ENCODE measurements at places on chromosomes 6 and 20.

- no peak for DNase-seq
Measured at GRCh38 chr6:46899659-46900058, 22.1 kb downstream of the ADGRF5 start.

- no peak for DNase-seq
Measured at GRCh38 chr6:119677384-119677783, 327.8 kb upstream of the MAN1A1 start.

- DNase-seq = no peak
Measured at GRCh38 chr6:140090871-140091270, 716.4 kb upstream of the CITED2 start.

GRCh38 chr6:169933251-169933821 is 181.9 kb downstream of the ERMARD start:
- DNase-seq = no peak

GRCh38 chr6:117590447-117590846 is 11.9 kb downstream of the GOPC start:
- DNase-seq = no peak

DNA sequence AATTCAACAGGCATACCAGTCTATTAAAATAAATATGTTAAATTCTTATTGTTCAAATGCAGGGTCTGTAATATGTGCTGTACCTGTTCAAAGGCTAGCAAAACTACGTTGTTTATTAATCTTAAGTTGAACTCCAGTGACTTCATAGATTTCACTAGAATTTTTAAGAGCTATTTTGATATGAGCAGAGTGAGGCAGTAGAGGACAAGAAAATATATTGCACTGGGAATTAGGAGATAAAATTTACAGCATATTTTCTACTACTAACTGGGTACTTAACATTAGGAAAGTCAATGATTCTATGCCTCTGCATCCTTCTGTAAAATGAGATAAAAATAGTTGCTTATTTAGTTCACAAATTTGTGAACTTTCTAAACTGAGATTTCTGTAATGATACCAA is 162.2 kb upstream of the BMP5 start:
- no peak for DNase-seq

DNA sequence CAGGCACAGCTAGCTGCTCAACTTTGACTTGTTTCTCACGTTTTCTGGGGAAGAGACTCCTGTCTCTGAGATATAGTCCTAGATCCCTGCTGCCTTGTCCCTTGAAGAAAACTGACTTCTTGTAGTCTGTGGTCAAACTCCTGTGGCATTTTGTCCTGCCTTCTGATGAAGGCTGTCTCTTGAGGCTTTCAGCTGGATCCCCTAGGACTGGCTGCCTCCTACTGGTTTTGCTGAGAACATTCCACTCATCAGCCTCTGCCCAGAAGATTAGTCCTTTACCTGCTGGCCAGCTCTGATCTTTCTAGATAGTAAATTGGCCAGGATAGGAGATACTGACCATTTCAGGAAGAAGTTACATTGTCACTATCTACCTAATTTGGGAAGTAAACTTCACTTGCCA is 71.9 kb upstream of the CNR1 start:
- no peak for DNase-seq

- DNase-seq = no peak
Measured at GRCh38 chr6:130675072-130675471, 152.1 kb upstream of the SMLR1 start.

DNA sequence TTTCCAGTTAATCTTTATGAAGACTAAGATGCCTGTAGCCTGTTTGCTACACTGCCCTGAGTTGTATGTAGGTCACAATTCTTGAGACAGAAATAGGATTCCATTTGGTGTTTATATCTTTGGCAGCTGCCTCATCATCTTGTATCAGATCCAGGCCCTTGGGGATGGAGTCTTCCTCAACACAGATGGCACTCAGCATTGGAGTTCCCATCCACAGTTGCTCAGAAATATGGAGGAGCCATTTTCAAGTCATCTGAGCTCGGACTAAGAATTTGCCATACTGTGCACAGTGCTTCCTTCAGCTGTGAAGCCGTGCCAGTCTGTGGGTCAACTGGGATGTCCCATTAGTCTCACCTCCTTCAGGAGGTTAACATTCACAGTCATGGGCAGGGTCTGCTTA is 156.6 kb downstream of the ZDHHC14 start:
- DNase-seq = no peak

- DNase-seq = no peak
Measured at GRCh38 chr6:146551545-146551944, 7.9 kb downstream of the RAB32 start.

DNA sequence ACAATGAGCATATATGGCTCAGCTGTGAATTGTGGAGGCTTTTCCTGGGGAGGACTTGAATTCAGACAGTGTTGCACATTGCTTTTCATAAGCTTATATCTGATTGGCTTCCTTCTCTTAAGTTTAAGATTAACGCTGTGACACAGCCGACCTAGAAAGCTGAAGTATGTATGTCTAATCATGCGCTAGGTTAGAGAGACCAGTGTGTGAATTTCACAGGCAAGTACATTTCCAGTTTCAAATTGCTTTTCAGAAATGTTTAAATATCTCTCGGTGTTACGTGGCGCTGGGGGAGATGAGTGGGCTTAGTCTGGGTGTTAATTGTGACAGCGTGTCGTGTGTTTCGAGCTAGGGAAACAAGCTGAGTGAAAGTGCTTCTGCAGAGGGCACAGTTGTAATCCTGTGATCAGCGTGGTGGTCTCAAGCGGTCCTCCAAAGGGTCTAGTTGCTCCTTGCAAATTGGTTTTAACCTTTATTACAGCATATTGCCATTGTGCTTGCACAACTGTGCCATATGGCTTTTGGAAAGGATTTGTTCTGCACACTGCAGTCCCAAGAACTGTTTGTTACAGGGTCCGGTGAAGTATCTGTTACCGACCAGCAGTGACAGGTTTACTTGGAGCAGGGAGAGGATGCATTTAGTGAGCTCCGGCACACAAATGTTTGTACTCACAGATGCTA is 166.6 kb downstream of the SASH1 start:
- no peak for DNase-seq

GRCh38 chr20:63968928-63969760 is 586 bp downstream of the ZNF512B start:
- no peak for DNase-seq

DNA sequence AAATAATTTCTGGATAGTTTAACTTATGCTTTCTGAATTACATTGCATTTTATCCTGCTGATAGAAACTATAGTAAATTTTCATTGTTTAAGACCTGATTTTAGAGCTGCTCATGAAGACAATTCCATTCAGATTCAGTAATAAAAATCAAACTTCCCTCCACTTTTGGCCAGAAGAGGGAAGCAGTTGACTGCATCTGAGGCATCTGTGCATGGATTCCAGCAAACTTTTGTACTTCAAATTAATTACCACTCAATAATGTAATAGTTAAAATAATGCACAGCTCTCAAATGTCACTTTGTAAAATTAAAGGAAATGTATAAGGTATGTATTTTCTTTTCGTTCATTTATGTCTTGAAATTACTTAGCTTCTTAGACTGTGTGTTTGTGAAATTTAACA is 64.2 kb upstream of the SLC35B3 start:
- DNase-seq = no peak

DNA sequence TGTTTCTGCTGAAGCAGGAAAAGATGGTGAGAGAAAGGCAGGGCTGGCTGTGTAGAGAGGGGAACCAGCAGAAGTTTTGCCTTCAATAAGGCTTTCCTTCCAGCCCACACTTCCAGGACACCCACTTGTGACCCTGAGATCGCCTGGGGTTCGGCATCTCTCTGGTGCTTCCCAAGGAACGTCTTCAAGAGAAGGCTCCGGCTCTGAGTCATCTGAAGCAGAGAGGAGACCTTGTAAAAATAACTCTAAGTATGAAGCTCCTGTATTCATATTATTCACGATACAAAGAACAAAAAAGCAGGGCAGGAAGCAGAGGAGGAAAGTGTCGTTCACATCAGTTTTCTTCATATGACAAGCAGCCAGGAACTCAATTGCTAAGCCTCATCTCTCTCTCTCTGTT is 95.4 kb upstream of the MRPS10 start:
- no peak for DNase-seq

DNA sequence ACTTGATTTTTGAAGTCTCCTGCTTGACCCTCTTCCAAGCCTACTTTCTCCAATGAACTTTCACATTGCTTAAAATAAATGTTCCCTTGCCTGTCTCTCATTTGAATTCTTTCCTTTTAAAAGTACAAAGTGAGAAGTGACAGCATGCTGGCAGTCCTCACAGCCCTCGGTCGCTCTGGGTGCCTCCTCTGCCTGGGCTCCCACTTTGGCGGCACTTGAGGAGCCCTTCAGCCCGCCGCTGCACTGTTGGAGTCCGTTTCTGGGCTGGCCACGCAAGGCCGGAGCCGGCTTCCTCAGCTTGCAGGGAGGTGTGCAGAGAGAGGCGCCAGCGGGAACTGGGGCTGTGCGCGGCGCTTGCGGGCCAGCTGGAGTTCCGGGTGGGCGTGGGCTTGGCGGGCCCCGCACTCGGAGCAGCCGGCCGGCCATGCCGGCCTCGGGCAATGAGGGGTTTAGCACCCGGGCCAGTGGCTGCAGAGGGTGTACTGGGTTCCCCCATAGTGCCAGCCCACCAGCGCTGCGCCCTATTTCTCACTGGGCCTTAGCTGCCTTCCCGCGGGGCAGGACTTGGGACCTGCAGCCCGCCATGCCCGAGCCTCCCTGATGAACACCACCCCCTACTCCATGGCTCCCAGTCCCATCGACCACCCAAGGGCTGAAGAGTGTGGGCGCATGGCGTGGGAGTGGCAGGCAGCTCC is 31.9 kb downstream of the SERPINB6 start:
- no peak for DNase-seq

GRCh38 chr6:168934660-168935627 is 318.7 kb downstream of the THBS2 start:
- no peak for DNase-seq

DNA sequence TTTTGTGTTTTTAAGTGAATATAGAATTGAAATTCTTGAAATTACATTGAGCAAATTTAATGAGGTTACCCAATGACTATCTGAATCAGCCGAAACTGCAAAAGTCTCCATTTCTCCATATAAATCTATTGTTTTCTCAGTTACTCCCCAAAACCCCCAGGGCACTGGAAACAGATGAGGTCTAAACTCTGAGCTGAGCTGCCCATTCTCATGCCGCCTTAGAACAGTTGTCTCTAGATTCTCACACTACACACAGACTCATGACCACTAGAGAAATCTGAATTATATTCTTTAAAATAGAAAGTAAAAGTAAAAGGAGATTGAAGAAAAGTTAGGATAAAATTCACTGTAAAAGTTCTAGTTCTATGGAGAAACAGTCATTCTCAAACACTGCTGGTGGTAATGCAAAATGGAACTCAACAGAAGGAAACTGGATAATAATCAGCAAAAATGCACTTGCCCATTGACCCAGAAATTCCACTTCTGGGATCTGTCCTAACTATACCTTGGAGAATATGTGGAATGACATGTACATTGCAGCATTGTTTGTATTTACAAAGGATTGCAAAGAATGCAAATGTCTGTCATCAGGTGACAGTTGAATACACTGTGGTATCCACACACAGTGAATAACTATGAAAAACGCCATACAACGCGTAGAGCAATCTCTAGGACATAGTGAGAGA is 125.5 kb downstream of the IPCEF1 start:
- DNase-seq = no peak

DNA sequence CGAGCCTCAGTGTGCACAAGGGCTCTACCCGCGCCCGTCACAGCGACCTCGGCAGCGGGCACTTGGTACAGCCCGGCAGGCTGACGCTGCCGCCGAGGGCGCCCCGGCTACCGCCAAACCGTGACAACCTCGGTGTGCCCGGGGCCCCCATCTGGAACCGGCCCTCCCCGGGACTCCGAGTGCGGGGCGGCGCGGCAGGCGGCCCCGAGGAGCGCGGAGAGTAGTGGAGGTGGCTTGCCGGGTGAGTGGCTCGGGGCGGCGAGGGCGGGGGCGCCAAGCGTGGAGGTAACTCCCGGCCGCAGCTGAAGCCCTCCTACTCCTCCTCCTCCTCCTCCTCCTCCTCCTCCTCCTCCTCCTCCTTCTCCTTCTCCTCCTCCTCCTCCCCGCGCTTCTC is at the start of gene ISM1:
Gene ISM1 (plus strand): TSS at position 371 of the 394 bp plus-strand sequence. CDS start 503 bp downstream, outside the sequence.
- no peak for DNase-seq

- DNase-seq = no peak
Measured at GRCh38 chr6:87431263-87431662, 23.5 kb downstream of the CFAP206 start.

DNA sequence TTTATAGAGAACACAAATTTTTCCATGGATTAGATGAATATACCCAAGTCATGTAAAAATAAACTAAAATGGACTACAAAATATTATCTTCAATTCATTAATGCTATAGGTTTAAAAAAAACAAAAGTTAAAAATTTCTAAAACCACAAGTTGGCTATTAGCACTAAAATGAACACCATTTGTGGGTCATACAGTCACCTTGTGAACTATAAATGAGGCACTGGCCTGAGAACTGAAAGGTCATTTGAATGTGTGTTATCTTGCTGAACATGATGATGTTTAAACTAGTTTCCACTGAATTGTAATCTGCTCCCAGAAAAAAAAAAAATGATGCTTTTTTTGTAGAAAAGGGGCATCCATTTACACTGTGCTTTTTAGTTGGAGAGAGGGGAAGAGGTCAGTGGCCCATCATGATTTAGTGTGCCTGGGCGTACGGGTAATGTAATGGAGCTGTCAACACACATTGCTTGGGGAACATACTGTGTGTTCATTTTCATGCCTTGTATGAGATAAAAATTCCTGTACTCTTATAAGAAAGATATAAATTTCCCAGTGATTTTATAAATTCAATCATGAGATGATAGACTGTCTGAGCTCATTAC is 96.6 kb upstream of the FKBP1C start:
- DNase-seq = no peak

GRCh38 chr6:117449549-117450439 is 24.1 kb upstream of the ROS1 start:
- no peak for DNase-seq

GRCh38 chr20:51595058-51595532 is 52.6 kb upstream of the NFATC2 start:
- peak; percentile 46 for DNase-seq

- no peak for DNase-seq
Measured at GRCh38 chr6:7074870-7075269, 32.9 kb upstream of the RREB1 start.

DNA sequence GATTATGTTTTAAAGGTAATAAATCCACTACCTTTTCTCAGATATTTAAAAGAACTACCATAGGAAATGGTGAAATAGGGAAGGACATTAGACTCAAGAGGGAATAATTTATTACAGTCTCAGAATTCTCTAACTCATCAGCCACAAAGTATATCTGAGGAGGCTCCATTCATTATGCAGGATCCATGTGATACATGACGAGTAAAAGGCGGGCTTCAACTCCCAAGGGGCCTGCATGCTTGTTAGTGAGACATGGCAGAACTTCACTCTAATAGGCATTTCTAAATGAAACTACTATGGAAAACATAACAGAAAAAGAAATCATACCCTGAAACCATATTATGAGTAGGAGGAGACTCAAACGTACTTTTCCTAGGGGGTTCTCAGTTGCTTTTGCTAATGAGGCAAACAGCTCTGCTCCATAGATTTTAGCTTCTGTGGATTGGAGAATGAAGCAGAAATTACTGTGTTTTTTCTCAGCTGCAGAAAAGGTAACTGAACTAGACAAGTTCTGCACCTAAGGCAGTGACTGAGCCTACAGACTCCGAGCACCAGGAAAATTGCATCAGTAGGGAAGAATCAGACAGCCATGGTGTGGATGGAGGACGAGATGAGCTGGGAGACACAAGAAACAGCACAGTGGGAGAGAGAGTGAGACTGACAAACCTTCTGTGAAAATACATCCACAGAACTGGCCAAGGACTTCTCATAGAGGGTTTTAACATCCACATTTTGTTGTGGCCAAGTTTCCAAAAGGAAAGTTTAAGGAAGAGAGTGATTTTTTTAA is 254.6 kb upstream of the PRDM1 start:
- DNase-seq = no peak

- DNase-seq = no peak
Measured at GRCh38 chr6:31577579-31577966, 2.2 kb downstream of the TNF start.
